Stimulated activated CD4-positive, alpha-beta T cell treated with anti-CD3 and anti-CD28 coated beads, TNF-alpha, amount 100 ng/mL, for 4 hours (primary cell): ENCODE measurements at places on chromosomes 16 and 17.

- DNase-seq, result no peak
Observed at GRCh38 chr16:69166946-69167930, 19.7 kb upstream of the SNTB2 start.

- DNase-seq, result no peak
Observed at GRCh38 chr17:63138713-63139112, 172.7 kb downstream of the TANC2 start.

- DNase-seq, result no peak
Observed at GRCh38 chr16:55661941-55662643, 6.3 kb downstream of the SLC6A2 start.

DNA sequence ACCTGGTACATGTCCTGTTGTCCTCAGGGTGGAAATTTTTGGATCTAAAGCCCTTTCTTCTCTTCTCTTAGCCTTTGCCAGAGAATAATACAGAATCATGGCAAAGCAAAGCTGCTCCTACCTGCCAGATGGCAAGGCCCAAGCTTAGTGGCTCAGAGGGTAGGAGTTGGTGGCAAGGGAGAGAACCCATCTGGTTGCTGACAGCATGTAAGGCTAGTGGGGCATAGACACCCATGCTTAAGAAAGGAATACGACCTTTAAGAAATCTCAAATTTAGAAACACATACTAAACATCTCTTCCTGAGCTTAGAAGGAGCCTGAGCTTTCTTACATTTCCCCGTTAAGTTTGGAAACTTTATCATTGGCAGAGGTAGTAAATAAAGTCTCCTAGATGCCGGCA lies 395.0 kb upstream of the SOX9 start:
- no peak for DNase-seq

GRCh38 chr17:76241691-76242255 lies 1.5 kb upstream of the RNF157 start:
- DNase-seq, result no peak

DNA sequence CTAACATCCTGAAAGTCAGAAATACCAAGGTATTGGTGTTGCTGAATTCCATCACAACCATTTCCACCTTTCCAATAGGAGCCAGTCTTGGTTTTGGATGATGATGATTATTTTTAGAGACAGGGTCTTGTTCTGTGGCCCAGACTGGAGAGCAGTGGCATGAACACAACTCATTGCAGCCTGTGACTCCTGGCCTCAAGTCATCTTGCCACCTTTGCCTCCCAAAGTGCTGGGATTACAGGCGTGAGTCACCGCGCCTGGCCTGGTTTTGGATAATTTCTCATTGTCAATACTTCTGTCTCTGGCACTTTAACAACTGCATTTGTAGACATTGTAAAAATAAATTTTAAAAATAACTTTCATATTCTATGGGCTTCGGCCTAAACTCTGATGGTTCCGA lies 22.6 kb downstream of the STAT5B start:
- DNase-seq, result no peak

- DNase-seq, result no peak
Observed at GRCh38 chr16:7374614-7375174, 42.0 kb downstream of the RBFOX1 start.

GRCh38 chr16:57915811-57916488 lies 55.0 kb downstream of the CNGB1 start:
- DNase-seq, result no peak

GRCh38 chr16:67174706-67175231 lies 4.4 kb downstream of the NOL3 start:
- DNase-seq, result no peak

DNA sequence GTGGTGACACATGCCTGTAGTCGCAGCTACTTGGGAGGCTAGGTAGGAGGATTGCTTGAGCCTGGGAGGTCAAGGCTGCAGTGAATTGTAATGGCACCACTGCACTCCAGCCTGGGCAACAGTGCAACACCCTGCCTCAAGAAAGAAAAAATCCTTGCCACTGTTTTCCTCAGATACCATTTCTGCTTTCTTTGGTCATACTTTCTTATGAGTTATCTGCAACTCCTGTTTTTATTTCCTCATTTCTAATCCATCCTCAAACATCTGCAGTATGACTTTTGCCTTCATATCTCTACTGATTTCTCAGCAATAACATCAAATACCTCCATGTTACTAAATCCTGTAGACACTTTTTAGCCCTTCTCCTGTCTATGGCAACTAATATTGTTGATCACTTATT lies 3.1 kb upstream of the AP2B1 start:
- no peak for DNase-seq

DNA sequence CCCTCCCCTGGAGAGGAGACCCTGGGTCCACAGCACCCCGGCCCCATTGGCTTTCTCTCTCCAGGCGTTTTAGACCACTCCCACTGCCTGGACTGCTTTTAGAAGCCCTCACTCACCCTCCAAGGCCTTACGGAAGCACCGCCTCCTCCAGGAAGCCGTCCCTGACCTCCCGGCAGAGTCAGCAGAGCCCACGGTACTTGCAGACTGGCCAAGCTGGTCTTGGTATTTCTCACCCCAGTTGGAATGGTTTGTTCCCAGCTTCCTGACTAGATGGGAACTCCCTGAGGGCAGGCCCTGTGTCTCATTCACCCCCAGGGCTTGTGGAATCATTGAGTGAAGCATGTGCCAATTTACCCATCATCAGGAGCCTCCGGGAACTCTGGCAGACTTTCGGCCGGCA lies 9.2 kb downstream of the SCGB1C2 start:
- DNase-seq, result no peak

DNA sequence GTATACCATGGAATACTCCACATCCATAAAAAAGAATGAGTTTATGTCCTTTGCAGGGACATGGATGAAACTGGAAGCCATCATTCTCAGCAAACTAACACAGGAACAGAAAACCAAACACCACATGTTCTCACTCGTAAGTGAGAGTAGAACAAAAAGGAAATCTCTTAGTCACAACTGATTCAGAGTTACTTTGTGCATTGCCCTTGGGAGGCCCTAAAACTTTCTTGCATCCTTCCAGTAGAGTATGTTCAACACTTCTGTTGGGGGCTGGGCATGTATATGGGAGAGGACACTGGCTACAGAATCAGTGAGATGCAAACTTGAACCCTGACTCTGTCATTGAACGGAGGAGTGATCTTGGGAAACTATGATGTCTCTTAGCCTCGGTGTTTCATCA lies 147.4 kb upstream of the IRX5 start:
- DNase-seq, result no peak

DNA sequence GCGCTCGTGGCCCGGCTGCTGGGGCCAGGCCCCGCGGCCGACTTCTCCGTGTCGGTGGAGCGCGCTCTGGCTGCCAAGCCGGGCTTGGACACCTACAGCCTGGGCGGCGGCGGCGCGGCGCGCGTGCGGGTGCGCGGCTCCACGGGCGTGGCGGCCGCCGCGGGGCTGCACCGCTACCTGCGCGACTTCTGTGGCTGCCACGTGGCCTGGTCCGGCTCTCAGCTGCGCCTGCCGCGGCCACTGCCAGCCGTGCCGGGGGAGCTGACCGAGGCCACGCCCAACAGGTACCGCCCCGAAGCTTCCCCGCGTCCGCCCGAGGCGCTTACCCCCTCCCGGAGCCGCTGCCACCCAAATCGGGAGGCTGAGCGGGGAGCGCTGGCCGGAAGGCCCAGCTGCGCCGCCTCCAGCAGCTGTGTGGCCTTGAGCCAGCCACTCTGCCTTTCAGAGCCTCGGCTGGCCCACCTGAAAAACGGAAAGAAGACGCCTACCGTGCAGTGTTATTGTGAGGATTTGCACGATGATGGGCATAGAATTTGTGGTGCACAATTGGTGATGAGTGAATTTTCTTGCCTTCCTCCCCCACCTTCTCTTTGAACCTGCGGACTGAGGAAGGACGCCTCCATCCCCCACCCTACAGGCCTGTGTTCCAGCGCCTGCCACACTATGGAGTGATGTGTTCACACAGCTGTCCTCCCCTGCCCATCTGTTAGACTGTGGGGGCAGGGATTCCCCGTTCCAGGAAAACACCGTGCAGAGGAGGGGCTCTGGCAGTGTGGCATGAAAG lies 523 bp downstream of the NAGLU start:
- DNase-seq, result peak; percentile 49

DNA sequence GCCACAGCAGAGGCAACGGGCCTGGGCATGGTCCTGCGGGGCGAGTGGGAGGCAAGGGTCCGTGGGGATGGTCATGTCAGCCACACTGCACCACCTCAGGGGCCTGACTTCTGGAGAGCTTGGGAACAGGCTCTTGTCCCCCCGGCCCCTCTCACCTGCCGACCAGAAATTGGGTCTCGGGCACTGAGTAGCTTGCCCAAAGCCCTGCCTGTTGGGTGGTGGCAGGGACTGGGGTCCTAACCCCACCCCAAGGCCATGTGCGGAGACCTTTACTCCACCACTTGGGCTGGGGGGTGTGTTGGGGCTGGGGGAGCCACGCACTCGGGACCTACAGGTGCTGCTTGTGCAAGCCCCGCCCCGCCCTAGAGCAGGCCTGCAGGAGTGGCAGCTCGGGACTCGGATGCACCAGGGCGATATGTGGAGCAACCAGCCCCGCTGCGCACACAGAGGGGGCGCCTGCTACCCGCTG lies 24.2 kb upstream of the CHMP6 start:
- no peak for DNase-seq

- peak; percentile 57 for DNase-seq
Observed at GRCh38 chr17:75848523-75849278, 4.5 kb upstream of the UNC13D start.

DNA sequence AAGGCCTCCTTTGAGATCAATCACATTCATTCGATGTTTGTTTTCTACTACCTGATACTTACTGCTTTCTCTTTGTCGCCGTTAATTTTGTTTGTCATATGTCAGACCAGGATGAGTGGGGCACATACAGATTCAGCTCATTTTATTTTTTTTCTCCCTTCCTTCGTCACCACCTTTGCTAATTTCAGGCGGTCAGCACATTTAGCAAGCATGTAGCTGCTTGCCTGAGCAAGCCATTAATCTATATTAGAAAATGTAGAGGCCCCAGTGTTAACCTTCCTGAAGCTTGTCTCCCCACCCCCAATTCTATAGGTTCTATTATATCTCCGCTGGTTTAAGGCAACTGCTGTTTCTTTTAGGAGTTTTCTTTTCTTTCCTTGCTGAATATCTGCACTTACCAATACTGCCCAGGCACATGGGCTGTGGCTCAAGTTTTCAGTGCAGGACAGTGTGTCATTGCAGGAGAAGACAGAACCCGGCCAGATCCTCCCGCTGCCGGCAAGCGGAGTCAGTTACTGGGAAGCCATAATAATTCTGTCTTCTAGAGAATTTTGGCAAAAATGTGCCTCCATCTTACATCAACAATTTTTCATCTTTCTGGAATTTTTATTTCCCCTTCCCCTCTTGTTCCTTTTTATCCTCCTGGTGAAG lies 714.3 kb downstream of the WWOX start:
- DNase-seq, result no peak

- DNase-seq, result no peak
Observed at GRCh38 chr17:31573047-31573446, 181.6 kb downstream of the RAB11FIP4 start.

DNA sequence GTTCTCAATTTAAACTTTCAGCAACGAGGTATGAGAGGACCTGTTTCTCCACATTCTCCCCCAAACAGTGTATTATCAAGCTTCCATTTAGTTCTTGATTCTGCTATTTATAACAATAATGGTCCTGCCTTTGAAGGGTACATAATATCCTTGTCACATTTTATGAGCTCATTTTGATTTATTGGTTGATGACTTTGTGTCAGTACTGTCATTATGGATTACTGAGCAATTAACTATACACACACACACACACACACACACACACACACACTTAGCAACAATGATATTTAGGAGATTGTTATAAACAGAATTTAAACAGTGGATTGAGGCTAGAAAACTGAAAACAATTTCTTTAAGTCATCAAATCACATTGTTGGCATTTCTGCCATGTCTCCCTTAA lies 7.0 kb downstream of the TMIGD1 start:
- DNase-seq, result no peak

- no peak for DNase-seq
Observed at GRCh38 chr16:84566545-84567257, 51.2 kb downstream of the COTL1 start.

DNA sequence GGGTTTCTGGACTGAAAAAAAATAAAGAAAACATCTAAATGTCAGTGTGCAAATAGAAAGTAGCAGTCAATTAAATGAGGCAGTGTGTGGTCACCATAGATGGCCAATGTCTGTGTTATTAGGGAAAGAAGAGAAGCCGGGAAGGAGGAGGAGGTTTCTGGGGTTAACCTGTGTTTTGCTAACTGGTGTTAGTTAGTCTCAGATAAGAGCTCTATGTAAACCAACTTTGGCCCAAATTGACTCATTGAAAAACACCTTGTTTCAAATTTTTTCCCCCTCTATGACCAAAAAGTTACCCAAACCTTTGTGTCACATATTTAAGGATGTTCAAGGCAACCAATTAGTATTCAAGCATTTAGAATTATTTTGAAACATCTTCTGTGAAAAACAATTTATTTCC lies 530.9 kb downstream of the MAF start:
- DNase-seq, result no peak

GRCh38 chr16:50696126-50696525 lies 2.7 kb downstream of the NOD2 start:
- DNase-seq, result no peak

DNA sequence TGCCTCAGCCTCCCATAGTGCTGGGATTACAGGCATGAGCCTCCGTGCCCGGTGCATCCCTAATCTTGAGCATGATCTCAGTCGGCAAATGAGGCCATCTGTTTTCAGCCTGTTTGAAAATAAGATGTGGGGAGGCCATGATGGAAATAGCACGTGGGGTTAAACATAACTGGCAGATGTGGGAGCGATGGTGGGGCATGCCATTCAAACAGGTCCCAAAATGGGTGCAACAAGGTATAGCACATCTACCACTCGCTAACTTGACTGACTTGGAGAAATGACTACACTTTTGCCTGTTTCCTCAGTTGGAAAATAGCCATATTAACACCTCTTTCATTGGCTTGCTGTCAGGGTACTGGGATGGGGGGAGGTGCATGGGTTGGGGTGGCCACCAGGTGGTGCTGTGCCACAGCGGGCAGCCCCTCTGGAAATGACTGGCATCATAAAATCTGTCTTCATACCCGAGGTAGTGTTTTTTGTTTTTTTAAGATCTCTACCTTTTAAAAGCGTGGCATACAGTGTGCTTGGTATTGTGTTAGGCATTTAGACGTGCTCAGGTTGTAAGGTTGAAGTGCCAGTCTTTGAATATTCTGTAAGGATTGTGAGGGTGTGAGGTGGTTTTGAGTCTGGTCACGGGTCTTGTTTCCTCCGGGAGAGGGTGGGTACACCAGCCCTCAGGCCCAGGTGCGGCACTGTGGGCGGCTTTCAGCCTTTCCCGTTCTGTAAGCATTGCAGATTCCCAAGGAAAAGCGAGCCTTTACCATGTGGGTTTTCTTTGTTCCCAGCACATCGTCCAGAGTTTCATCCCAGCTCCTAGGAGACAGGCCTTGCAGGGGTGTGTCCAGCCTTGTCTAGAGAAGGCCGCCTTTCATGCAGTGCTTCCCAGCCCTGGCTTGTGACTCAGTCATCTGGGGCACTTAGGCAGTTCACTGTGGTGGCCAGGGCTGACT lies 2.9 kb upstream of the TTYH2 start:
- DNase-seq, result peak; percentile 60
